Vagina (tissue), 2 donors: ENCODE measurements at places on chromosomes 7 and 10. TPM values are rescaled to one million over a fixed set of nuclear protein-coding genes. Genes with fewer than 3 reads are reported as not detected.

Gene CADPS2
- total RNA-seq: 25.5 TPM

Gene PVRIG
- total RNA-seq: 1.7 TPM

Gene UPK3B
- 2.7 TPM for total RNA-seq

Gene CALCR
- not detected for total RNA-seq

Gene TSC22D4
- total RNA-seq: 34.6 TPM

Gene MMD2
- total RNA-seq: not detected

Gene CPA4
- 8.8 TPM for total RNA-seq

Gene POM121
- 21.9 TPM for total RNA-seq

Gene WAC
- total RNA-seq: 112 TPM

Gene LRRC4
- total RNA-seq: 6.1 TPM

Gene EVX1
- total RNA-seq: 2.5 TPM

Gene SFTPA1
- 2.9 TPM for total RNA-seq

Gene ARPC1B
- total RNA-seq: 114 TPM

Gene INMT
- total RNA-seq: 5.6 TPM

Gene SLC25A28
- total RNA-seq: 31.2 TPM

Gene TBC1D12
- total RNA-seq: 14.7 TPM

Gene FFAR4
- total RNA-seq: 1.5 TPM

Gene GBX1
- total RNA-seq: not detected

Gene HPSE2
- total RNA-seq: 10.6 TPM

Gene CARD11
- 2.9 TPM for total RNA-seq

Gene NPSR1
- not detected for total RNA-seq

Gene TEX36
- not detected for total RNA-seq

Gene FBXW4
- total RNA-seq: 49.6 TPM

Gene ADCYAP1R1
- 12.0 TPM for total RNA-seq

Gene NEUROG3
- total RNA-seq: not detected

Gene FXYD4
- total RNA-seq: not detected

Gene ZNF488
- total RNA-seq: not detected

Gene RPEL1
- not detected for total RNA-seq

Gene CNPY1
- not detected for total RNA-seq
